ENCODE measurements at places on chromosomes 2 and 18. TPM values are rescaled to one million over a fixed set of nuclear protein-coding genes. Genes with fewer than 3 reads are reported as not detected.
A peak's percentile ranks its signal among the peaks of the same experiment; 100 is the strongest.

The SPP2 gene
- not detected for total RNA-seq

The POTEI gene
- 0.40 TPM for total RNA-seq

The GCKR gene
- total RNA-seq = 0.29 TPM

The TCF7L1 gene
- total RNA-seq = 0.11 TPM

DNA sequence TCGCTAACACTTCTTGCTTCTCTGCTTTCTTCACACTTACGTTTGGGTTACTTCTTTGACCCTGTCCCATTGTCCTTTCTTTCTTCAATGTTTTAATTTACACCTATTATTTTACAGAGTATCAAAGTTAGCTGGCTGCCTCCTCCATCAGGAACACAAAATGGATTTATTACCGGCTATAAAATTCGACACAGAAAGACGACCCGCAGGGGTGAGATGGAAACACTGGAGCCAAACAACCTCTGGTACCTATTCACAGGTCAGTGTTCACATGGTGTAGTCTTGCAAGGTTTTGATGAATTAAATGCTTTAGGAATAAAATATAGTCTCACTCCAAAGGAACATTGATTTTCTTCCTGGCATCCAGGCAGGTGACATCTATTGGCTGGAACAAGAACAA, 919.0 kb downstream of the MBD2 start:
- DNase-seq = no peak

DNA sequence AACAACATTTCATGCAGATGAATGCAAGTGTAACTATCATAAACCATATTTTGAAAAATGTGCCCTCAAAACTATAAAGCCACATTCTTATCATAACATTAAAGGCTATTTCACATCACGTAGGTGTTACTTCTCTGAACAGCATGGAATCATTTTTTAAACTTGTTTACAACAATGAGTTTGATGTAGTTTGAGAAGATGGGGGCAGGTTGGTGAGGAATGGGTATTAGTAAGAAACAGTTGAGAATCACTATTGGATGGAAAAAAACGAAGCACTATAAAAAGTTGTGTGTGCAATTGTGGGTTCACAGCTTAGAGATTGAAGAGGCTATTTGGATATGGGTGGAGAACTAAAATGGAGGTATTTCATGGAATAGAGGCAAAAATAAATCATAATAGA, 569.1 kb downstream of the ARHGAP15 start:
- DNase-seq = no peak

DNA sequence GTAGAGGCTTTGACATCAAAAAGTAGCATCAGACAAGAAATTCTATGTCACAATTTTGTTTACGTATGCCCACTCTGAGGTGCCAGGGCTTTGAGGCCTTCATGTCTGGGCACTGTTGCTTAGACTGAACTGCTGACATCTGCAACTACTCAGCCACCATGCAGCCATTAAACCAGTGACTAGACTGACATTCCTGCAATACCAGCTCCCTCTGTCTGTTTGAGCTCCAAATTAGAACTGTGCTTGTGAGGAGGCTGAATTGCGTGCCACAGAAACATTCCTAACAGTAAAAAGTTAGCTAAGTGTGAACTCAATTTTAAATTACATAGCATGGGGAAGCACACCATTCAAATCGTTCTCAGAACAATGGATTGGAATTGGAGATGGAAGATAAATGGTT, 163.2 kb downstream of the INSIG2 start:
- DNase-seq = no peak

DNA sequence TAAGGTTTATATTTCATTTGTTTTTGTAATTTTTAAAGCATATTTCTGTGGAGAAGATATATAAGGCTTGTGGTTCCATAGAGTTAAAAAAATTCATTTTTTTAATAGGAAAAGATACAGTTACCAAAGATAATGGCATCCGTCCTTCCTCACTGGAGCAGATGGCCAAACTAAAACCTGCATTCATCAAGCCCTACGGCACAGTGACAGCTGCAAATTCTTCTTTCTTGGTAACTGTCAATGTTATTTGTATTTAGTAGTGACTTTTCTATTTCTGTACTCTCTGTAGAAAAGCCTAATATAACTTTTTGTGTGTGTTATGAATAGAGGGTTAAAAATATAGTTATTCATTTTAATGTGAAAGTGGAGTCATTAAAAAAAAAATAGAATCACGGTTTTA, 35.1 kb downstream of the HADHB start:
- no peak for DNase-seq

- DNase-seq = no peak
Observed at GRCh38 chr18:26978812-26979341, 113.4 kb upstream of the AQP4 start.

DNA sequence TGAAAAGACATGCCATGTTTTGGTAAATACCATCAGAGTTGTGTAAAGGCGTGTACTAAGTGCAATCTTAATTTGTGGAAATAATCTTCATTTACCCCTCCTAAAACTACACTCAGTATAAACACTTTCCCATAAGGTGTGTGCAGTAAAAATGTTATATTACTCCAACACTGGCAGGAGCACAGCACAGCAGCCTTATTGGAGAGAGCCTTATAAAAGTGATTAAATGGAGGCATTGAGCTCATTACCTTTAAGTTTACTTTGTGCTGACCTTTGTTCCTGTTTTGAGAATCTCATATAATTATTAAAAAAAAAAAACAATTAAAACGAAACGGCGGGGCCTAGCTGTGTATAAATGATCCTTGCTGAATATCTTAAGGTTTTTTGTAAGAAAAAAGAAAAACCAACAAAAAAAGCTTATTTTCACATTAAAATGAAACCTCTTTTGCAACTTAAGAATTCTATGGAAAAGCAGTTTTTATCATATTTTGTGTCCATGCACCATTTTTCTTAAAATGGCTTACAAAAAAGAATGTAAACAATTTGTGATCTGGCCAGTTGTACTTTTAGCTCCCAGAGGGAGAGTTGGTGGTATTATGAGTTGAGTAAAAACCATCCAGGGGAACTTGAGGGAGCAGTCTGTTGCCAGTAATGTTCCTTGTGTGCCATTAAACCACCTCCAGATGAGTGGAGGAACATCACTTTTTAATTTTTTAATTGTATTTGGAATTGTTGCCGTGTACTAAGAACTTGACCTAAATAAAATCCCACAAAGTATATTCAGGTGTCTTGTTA, 103.4 kb downstream of the ABI2 start:
- DNase-seq = no peak

- DNase-seq = peak; percentile 37
Observed at GRCh38 chr18:28175930-28176697, 816 bp downstream of the CDH2 start.

- DNase-seq = no peak
Observed at GRCh38 chr2:55401124-55401523, 18.5 kb downstream of the CCDC88A start.

GRCh38 chr2:55887901-55888624, 35.5 kb downstream of the EFEMP1 start:
- peak; percentile 77 for DNase-seq

DNA sequence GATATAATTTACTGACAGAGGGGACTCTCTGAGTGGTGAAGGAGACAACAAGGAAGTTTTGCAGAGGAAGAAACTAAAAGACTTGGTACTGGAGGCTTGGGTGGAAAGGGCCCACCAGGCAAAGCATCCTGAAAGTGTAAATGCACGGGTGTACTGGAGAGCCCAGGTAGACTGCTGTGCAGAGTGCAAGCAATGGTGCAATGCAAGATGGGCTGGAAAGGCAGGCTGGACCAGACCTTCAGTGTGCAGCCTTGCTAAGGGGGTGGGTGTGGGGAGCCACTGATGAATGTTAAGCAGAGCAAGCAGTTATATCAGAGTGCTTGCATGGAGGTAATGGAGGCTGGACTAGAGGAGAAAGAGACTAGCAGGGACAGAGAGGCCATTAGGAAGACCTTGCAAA, 10.7 kb downstream of the C2orf74 start:
- DNase-seq = no peak

DNA sequence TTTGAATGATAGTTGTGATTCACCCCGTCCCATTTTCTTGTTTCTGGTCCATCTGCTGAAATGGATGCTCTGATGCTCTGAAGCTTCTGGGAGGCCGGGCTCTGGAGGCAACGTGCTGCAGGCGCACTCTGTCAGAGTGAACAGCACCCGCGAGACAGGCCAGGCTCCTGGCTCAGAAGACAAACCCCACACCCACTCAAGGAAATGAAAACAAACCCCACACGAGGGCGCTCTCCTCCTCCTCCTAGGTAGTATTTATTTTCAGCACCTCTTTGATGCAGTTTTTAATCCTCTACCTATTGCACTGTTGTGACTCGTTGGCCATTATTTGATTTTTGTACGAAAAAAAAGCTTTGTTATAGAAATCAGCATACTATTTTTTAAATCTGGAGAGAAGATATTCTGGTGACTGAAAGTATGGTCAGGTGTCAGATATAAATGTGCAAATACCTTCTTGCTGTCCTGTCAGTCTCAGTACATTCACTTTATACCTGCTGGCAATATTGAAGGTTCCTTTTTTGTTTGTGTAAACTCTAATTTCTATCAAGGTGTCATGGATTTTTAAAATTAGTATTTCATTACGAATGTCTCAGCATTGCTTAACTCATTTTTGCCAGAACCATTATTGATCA, 10.3 kb upstream of the CHST10 start:
- DNase-seq = peak; percentile 16

GRCh38 chr2:190582019-190582418, 47.5 kb upstream of the NEMP2 start:
- DNase-seq = no peak

All from Daoy (cell line).